Cardiac fibroblast (primary cell): ENCODE measurements at places on chromosomes 12 and 14.

DNA sequence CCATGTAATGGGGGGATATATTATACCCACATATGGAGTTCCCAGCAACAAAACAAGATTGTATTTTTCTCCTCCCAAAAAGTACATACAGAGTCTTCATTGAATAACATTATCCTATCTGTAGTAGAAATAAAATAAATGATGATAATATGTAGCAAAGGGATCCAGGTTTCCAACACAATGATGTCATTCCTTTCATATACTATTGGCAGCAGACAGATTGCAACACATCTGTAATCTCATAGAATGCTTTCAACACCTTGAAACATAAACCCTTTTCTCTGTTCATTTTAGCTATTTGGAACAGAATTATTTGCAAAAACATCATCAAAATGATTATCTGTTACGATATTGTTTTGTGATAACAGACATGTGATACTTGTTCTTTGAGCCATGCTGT, 317.6 kb downstream of the DPF3 start:
- DNase-seq, result peak; percentile 17

DNA sequence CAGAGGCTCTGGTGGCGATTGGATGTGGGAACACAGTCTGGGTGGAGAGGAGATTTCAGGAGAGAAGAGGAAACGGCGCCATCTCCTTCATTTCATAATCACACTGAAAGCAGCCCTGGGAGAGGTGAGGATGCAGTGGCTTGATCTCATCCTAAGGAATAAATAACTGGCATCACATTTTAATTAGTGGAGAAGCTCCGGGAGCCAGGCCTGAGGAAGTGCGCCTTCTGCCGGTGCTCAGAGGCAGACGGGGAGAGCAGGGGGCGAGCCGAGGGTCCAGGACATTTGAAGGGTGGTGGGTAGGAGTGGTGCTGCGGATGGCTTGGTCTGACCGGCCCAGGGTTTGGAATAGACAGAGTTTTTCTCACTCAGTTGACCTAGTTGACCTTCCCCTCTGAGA, 265.0 kb downstream of the CACNA1C start:
- no peak for DNase-seq

- peak; percentile 45 for DNase-seq
These were observed 87.0 kb downstream of the SLC25A47 start for GRCh38 chr14:100410056-100410565.

DNA sequence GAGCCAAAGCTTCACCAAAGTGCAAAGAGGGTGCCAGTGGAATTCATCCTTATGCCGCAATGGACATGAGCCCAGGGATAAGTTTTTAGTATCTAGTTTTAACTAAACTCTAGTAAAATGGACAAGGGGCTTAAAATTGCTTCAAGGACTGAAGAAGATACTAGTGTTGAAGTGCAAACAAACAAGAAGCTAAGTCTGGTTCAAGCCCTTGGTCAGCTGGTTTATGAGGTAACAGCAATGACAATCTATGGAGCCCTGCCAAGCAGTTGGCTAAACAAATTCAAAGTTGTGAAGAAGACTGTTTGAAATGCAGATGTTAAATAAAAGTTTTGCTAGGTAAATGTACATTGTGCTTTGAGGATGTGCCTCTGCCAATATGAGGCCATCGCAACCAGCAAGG, 209.4 kb downstream of the KTN1 start:
- peak; percentile 69 for DNase-seq

GRCh38 chr12:127162307-127162706, 1104.7 kb upstream of the TMEM132C start:
- no peak for DNase-seq

GRCh38 chr12:127761880-127762279, 505.1 kb upstream of the TMEM132C start:
- DNase-seq, result no peak

DNA sequence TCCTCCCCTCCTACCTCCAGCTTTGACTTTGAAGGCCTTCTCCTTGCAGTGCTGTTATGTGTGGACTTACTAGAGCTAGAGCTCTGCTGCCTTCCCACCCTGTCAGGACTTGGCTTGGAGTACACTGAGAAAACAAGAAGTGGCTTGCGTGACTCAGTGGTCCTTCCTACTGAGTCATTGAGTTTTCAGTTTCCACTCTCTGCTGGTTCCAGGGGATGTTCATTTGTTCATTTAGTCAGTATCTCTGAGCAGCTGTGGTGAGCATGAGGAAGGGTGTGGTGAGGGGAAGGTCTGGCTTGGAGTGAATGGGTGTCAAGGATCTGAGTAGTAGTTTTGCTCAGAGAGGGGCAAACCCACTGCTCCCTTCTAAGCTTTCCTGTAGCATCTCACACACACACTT, 17.2 kb upstream of the ELK3 start:
- DNase-seq, result peak; percentile 41

DNA sequence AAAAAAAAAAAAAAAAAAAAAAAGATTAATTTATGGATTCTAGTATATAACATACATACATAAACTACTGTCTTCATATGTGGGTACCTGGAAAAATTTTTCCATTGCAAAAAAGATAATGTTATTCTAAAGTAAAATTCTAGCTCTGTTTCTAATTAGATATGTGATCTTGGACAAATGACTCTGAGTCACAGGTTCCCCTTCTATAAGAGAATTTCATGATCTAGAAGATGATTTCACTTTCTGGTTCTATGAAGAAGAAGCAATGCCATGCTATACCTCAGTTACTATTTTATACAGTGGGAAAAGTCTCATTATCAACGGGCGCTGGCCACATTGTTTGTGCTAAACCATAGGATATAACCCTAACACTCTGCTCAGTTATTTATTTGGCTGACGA, 351.3 kb downstream of the ZFP36L1 start:
- DNase-seq, result no peak

DNA sequence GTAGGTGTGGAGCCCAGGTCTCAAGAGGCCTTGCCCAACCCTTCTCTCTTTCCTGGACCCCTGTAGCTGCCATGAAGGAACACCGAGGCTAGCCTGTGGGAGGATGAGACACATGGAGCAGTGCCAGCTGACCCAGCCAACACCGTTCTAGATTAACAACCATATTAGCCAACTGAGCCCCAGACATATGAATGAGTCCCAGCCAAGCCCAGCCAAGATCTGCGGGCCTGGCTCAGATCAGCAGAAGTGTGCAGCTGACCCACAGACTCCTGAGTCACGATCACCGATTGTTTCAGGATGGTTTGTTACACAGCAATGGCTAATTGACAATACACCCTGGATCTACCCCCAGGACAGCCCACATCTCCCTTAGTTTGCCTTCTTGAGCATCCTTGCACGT, 82.1 kb downstream of the NTF3 start:
- no peak for DNase-seq

DNA sequence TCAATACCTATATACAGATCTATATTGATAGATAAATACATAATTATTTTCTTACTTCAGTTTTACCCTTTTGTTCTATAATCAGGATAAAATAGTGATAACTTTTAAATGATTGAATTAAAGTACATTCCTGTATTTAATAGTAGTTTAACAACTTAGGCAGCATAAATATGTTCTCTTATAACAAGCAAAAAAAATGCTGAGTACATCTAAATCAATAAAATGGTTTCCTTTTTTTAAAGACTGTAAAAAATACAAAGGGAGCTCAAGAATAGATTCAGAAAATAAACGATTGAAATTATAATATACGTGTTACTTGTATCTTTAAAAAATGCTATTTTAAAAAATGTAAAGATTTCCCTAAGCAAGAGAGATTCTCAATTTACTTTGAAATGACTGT, 393.7 kb upstream of the TMEM132C start:
- no peak for DNase-seq

GRCh38 chr12:47067176-47067575, 12.2 kb upstream of the PCED1B start:
- no peak for DNase-seq

GRCh38 chr14:34436960-34437728, 24.9 kb downstream of the SPTSSA start:
- peak; percentile 15 for DNase-seq

DNA sequence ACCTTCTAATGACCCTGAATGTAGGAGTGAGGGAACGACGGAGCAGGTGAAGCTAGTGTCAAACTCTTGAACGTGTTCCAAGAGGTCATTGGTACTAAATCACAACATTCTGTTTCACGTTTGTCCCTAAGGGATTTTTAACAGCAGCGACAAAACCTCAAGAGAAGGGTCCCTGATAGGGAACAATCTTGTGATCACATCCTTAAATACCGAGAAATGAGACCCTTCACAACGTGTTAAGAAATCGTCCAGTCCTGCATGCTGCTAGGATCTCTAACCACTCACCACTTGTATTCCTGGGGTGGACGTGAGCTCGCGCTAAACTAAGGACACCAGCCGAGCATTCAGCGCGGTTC, 134.1 kb upstream of the KRAS start:
- DNase-seq, result no peak

DNA sequence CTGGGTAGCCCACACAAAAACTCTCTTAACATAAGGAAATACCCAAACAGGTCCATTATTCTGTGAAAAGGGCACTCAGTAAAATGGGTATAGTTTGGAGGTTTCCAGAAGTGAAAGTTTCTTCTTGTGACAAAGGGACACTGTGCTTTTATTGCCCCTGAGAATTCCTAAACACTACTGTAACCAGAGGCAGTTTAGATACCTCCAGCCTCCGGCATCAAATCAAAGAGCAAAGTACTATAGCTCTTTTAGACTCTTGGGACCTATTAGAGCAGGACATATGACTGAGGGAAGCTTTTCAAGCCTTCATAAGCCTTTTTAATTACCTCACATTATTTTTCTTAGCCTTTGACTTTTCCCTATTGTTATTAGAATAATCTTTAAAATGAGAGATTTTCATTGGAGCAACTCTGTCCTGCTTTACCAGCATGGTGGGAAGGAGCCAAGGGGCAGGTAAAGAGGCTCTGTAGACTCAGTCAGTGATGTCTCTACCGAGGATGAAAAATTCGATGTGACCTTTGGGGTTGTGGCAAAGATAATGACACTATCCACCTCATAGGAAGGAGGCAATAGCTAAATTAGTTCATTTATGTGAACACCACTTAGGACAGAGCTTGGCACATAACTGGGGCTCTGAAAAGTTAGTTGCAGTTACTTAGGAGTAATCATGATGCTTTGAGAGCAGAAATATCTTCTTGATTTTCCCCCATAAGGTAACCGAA, 85.1 kb downstream of the IFNG start:
- DNase-seq, result no peak

GRCh38 chr12:32777159-32777558, 21.5 kb upstream of the YARS2 start:
- no peak for DNase-seq

DNA sequence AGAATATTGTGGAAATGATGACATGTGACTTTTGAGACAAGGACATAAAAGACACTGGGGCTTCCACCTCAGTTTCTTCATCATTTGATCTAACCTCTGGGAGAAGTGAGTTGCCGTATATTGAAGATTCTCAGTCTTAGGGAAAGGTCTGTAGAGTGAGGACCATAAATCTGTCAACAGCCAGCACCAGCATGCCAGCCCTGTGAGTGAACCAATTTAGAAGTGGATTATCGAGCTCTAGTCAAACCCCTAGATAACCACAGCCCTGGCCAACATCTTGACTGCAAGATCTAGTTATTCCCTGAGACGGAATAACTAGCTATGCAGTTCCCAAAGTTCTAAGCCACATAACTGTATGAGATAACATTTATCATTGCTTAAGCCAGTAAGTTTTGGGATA, 108.8 kb upstream of the PTPRR start:
- DNase-seq, result no peak

- peak; percentile 86 for DNase-seq
These were observed 1.5 kb downstream of the L3HYPDH start for GRCh38 chr14:59482541-59483331.

DNA sequence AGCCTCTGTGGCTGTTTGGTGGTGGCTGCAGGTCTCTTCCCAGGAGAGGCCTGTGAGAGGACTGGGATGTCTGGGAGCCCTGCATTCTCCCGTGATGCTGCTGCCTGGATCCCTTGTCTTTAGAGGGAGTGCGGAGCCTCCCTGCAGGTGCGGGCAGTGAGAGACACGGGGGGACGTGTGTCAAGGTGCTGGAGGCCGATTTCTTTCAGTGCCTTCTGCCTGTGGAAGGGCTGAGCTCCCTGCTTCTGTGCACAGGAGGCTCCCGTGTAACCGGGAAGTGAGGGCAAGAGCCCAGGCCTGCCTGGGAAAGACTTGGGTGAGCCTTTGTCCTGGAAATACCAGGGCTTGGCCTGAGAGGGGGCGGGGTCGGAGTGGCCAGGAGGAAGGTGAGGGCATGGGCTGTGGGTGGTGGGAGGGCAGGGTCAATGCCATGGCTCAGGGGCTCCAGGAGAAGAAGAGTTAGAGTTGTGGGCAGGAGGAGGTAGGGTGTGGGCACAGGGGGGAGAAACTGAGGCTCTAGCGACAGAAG, 372.2 kb downstream of the TMEM121 start:
- no peak for DNase-seq

- DNase-seq, result peak; percentile 35
These were observed 1257.6 kb upstream of the FLRT2 start for GRCh38 chr14:84272290-84272721.
